ENCODE measurements at places on chromosomes 4 and X. TPM values are rescaled to one million over a fixed set of nuclear protein-coding genes. Genes with fewer than 3 reads are reported as not detected.

DNA sequence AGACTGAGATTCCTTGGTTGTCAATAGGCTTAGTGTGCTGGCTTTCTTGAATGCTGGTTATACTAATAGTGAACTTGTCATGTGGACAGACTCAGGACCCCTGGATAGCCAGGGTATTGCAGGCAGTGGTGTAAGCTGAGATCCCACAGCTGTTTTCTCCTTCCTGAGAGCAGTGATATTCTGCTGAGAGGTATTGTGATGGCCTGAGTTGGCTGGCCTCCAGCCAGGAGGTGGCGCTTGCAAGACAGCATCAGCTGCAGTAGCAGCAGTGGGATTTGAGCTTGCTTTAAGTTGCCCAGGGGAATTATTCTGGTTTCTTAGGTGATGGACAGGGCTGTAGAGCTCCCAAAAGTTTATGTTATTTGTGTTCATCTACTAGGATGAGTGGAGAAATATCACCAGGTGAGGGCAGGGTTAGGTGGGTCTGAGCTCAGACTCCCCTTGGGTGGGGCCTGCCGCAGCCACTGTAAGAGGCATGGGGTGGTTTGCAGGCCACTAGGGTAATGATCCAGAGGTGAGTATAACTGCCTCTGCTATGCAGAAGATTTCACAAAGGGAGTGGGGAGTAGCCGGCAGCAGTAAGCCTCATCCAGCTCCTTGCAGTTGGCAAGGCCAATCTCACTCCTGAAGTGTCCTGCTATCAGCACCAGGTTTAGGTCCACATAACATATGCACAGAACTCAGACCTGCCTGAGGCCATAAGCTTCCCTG, 66.2 kb downstream of the IL15 start:
- peaks cover 5% of the 10 kb centered on the region for H3K4me1 ChIP-seq
- no peaks in the 10 kb centered on the region for H3K36me3 ChIP-seq

The CWH43 gene
- not detected for total RNA-seq

The SSX4B gene
- total RNA-seq, result not detected

DNA sequence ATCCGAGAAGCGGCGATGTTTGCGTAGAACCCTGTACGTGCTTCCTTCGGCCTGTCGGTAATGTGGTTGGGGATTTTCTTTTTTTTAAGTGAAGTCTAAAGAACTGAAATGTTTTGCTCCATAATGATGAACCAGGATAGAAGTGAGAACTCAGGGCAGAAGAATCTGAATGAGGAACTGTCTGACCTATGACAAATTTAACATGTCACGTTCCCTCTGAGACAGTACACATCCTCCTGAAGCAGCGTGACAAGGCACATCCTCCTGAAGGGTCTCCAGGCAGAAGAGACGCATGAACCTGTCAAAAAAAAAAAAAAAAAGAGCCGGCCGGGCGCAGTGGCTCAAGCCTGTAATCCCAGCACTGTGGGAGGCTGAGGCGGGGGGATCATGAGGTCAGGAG, 6.2 kb downstream of the CSF2RA start:
- no peak overlapping the region for H3K4me3 ChIP-seq
- no peak for DNase-seq
- H3K4me1 ChIP-seq, result peaks cover 3% of the 10 kb centered on the region
- no peaks in the 10 kb centered on the region for H3K36me3 ChIP-seq
- no peak overlapping the region for H3K27ac ChIP-seq
- H3K27me3 ChIP-seq, result no peaks in the 10 kb centered on the region

DNA sequence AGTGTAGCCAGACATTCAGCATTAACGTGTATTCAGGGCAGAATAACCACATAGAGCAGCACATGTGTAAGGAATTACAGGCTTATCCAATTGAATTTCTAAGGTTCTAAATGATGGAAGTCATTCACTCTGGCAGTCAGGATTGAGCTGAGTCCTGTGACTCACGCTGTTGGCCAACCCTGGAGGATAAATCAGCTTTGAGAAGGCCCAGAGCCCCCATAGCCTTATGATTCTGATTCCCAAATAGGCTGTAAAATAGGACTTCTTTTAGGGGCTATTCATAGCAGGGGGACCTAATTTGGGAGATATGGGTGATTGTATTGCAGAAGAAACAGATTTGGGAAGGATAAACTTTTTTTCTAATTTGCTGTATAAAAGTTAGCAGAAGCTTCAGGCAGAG, 8.1 kb upstream of the HPF1 start:
- DNase-seq, result no peak
- H3K27me3 ChIP-seq, result peaks cover 7% of the 10 kb centered on the region
- no peaks in the 10 kb centered on the region for H3K36me3 ChIP-seq
- H3K4me1 ChIP-seq, result peaks cover 3% of the 10 kb centered on the region

- no peak overlapping the region for H3K27ac ChIP-seq
- no peak overlapping the region for H3K4me3 ChIP-seq
- no peak for DNase-seq
Measured at GRCh38 chrX:37652589-37653231, 32.9 kb upstream of the XK start.

The PLAC1 gene
- not detected for total RNA-seq

DNA sequence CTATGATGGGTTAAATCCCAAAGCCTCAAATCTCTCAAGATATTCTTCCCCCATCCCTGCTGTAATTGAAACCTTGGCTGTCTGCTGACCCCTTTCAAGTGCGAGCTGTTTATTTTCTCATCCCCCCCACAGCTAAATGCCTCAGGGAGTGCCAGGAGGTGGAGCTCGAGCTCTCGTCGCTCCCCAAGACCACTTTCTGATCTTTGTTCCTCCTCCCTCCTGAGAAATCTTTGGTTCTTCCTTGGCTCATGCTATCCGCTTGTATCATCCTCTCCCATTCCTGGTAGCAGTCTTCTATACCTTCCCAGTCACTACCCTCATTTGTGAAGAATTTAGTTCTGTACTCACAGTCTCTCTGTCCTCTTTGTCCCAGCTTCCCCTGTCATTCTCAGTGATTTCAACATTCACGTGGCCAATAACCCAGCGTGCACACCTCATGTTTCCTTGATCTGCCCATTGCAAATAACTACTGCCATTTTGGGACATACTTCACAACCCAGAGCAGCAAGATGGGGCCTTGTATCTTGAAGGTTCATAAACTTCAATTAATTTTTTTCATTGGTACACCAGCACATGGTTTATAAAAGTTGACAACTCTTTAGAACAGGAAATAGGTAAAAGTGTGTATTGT, 9.2 kb upstream of the SLC25A43 start:
- no peak overlapping the region for H3K27ac ChIP-seq
- H3K4me3 ChIP-seq, result no peak overlapping the region
- H3K27me3 ChIP-seq, result peaks cover 2% of the 10 kb centered on the region
- no peaks in the 10 kb centered on the region for H3K4me1 ChIP-seq

DNA sequence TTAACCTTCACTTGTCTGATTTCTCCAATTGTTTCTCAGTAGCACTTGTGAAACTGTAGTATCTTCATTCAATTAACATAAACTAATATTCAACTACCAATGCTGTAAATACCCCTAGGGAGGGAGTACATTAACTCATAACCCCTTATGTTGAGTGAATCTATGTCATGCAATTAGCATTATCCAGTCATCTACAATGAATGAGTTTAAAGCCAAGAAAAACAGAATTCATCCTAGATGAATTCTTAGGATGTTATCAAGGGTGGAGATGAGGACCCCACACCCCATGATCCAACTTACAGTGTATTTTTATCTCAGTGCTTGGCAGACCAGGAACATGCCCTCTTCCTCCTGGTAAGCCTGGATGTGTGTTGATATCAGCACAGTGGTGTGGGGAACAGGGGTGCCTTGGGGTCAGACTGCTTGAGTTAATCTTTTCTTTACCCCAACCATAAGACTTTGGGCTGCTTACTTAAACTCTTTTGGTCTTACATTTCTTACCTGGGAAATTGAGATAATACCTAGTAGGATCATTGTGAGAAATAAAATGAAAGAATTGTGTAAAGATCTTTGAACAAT, 62.1 kb upstream of the SCOC start:
- peaks cover 10% of the 10 kb centered on the region for H3K27me3 ChIP-seq
- no peaks in the 10 kb centered on the region for H3K36me3 ChIP-seq
- H3K4me1 ChIP-seq, result no peaks in the 10 kb centered on the region
- H3K4me3 ChIP-seq, result no peak overlapping the region

GRCh38 chrX:118495958-118496762, 545 bp downstream of the DOCK11 start:
- H3K27me3 ChIP-seq, result no peaks in the 10 kb centered on the region
- H3K27ac ChIP-seq, result peak overlapping the region; percentile 100
- peaks cover 33% of the 10 kb centered on the region for H3K4me1 ChIP-seq
- peak overlapping the region; percentile 98 for H3K4me3 ChIP-seq
- peaks cover 22% of the 10 kb centered on the region for H3K36me3 ChIP-seq

DNA sequence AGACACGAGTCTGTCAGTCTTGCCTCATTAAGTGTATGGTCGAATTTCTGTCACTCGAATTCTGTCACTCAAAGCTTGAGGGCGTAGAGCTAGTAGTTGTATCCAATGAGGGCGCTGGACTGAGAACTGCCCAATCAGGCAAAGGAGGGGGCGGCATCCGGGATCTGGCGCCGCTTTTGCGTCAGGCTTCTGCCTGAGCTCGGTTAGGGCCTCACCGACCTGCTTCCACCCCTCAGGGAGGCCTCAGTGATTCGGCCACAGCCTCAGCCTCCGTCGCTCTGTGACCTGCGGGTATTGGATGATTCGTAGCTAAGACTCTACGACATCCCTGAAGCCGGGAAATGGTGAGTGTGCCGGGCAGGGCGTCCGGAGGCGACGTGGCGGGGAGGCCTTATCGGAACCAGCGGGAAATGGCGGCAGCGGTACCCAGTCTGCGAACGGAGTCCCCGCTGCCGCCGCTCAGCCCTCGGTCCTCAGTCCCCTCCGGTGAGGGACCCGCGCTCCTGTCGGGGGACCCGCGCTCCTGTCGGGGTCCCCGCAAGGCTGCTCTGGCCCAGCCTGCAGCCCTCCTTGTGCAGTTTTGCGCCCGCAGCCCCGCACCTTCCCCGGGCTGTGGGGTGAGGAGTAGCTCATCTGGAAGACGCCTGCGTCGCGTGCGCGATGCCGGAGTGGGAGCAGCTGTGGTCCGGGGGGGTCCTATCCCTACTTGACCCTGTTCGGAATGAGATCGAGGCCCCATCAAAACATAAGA, 88.3 kb downstream of the ZNF718 start:
- DNase-seq, result no peak
- H3K36me3 ChIP-seq, result peaks cover 3% of the 10 kb centered on the region
- H3K27ac ChIP-seq, result no peak overlapping the region
- peaks cover 1% of the 10 kb centered on the region for H3K27me3 ChIP-seq
- peak overlapping the region; percentile 10 for H3K4me3 ChIP-seq

- peaks cover 24% of the 10 kb centered on the region for H3K27me3 ChIP-seq
- DNase-seq, result no peak
- H3K36me3 ChIP-seq, result no peaks in the 10 kb centered on the region
- H3K4me1 ChIP-seq, result no peaks in the 10 kb centered on the region
- H3K27ac ChIP-seq, result no peak overlapping the region
- H3K4me3 ChIP-seq, result no peak overlapping the region
Measured at GRCh38 chr4:78354782-78355181, 196.8 kb upstream of the ANXA3 start.

The INPP4B gene
- 79.2 TPM for total RNA-seq

DNA sequence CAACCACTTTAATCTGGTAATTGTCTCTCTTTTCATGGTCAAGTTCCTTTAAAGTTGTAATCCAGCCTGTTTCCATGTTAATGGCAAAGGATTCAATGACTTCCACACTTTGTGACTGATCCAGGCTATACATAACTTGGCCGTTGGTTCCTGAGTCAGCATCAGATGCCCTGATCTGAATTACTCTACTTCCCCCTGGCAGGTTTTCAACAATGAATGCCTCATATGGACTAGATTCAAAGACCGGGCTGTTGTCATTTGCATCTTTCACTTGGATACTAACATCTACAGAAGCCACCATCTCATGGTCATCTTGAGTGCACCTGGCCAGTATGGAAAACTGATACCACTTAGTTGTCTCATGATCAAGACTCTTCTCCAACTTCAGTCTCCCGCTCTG, 62.6 kb upstream of the MTNR1A start:
- H3K4me1 ChIP-seq, result no peaks in the 10 kb centered on the region
- no peak overlapping the region for H3K4me3 ChIP-seq
- H3K27ac ChIP-seq, result no peak overlapping the region
- no peaks in the 10 kb centered on the region for H3K36me3 ChIP-seq

GRCh38 chrX:17495052-17495451, 120.1 kb downstream of the NHS start:
- no peaks in the 10 kb centered on the region for H3K27me3 ChIP-seq
- H3K4me1 ChIP-seq, result no peaks in the 10 kb centered on the region
- no peak overlapping the region for H3K27ac ChIP-seq
- H3K4me3 ChIP-seq, result no peak overlapping the region

The SMARCA5 gene
- total RNA-seq, result 44.3 TPM

- no peak for DNase-seq
- no peaks in the 10 kb centered on the region for H3K4me1 ChIP-seq
- H3K27ac ChIP-seq, result no peak overlapping the region
- H3K4me3 ChIP-seq, result no peak overlapping the region
- H3K27me3 ChIP-seq, result no peaks in the 10 kb centered on the region
Measured at GRCh38 chr4:106114270-106114669, 201.7 kb downstream of the TBCK start.

- H3K27me3 ChIP-seq, result no peaks in the 10 kb centered on the region
- peaks cover 6% of the 10 kb centered on the region for H3K4me1 ChIP-seq
- no peak overlapping the region for H3K4me3 ChIP-seq
- no peak overlapping the region for H3K27ac ChIP-seq
- H3K36me3 ChIP-seq, result no peaks in the 10 kb centered on the region
Measured at GRCh38 chr4:110096405-110096804, 102.0 kb downstream of the ELOVL6 start.

DNA sequence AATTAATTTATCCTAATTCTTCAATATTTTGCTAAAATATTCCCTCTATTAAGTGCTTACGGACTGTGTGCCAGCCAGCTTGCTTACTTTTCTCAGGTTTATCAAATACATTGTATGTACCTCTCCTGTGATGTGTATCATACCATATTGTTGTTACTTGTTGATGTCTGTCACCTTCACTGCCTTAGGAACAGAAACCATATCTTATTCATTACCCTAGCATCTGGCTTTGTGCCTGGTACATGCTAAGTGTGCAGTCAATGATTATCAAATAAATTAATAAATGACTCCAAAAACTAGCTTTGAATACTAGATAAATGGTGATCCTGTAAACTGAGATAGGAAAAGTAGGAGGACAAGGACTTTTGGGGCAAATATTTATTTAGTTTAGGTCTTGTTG, 6.9 kb downstream of the CLCN3 start:
- no peak overlapping the region for H3K4me3 ChIP-seq
- peaks cover 47% of the 10 kb centered on the region for H3K4me1 ChIP-seq
- no peak for DNase-seq
- no peak overlapping the region for H3K27ac ChIP-seq

The TLR6 gene
- 3.5 TPM for total RNA-seq

DNA sequence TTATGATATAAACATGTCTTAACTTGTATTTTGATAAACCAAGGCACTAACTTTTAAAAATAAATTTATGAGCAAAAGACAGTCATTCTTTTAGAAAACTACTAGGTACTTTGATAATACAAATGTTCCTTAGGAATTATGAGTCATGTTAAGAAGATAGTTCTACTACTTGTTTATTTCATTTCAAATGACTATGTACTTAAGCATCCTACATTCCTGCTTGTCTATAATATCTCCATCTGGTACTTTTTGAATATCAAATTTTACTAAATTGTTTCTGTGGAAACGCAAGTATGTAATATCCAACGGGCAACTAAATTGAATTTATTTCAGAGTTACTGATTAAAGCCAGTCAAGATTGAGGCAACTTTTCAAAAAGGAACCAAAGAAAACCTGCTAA, 61.8 kb downstream of the CAMK2D start:
- no peak overlapping the region for H3K27ac ChIP-seq
- H3K27me3 ChIP-seq, result no peaks in the 10 kb centered on the region
- DNase-seq, result no peak
- peaks cover 27% of the 10 kb centered on the region for H3K36me3 ChIP-seq

GRCh38 chr4:39825741-39826231, 127.8 kb downstream of the UBE2K start:
- H3K27me3 ChIP-seq, result no peaks in the 10 kb centered on the region
- no peak for DNase-seq
